SK-MEL-5 (cell line): ENCODE measurements at places on chromosomes 4 and X. TPM values are rescaled to one million over a fixed set of nuclear protein-coding genes. Genes with fewer than 3 reads are reported as not detected.

F11 gene
- not detected in 2 replicates for total RNA-seq

NWD2 gene
- total RNA-seq = not detected in 2 replicates

MED12 gene
- 13.5 and 14.1 TPM in 2 replicates for total RNA-seq

SERTM2 gene
- 0.03 TPM in 1 of 2 replicates, not detected in the other for total RNA-seq

PNPLA4 gene
- 23.3 and 38.6 TPM in 2 replicates for total RNA-seq

CXCL6 gene
- not detected in 2 replicates for total RNA-seq

ARAP2 gene
- 8.3 and 14.4 TPM in 2 replicates for total RNA-seq

CENPI gene
- 19.6 and 20.8 TPM in 2 replicates for total RNA-seq

NPY5R gene
- total RNA-seq = not detected in 2 replicates

SMIM31 gene
- total RNA-seq = 0.26 and 0.56 TPM in 2 replicates

KCNE5 gene
- total RNA-seq = 0.08 and 0.29 TPM in 2 replicates

CXCL11 gene
- 0.26 TPM in 1 of 2 replicates, not detected in the other for total RNA-seq

UGT2B17 gene
- total RNA-seq = not detected in 2 replicates

SLC25A43 gene
- 18.9 and 19.2 TPM in 2 replicates for total RNA-seq

HERC6 gene
- total RNA-seq = 2.0 and 2.8 TPM in 2 replicates

IGFBP7 gene
- 210 and 214 TPM in 2 replicates for total RNA-seq

ABLIM2 gene
- 0.29 and 0.51 TPM in 2 replicates for total RNA-seq

KLHL34 gene
- total RNA-seq = not detected in 2 replicates

PDLIM3 gene
- total RNA-seq = 73.2 and 79.0 TPM in 2 replicates

SPANXA2 gene
- 0.43 TPM in 1 of 2 replicates, not detected in the other for total RNA-seq

TCEAL1 gene
- 23.2 and 28.6 TPM in 2 replicates for total RNA-seq

MAGEA2 gene
- 67.5 and 73.1 TPM in 2 replicates for total RNA-seq

PABPC5 gene
- total RNA-seq = 1.7 and 2.0 TPM in 2 replicates

FGF2 gene
- 8.9 and 9.5 TPM in 2 replicates for total RNA-seq

PDZD4 gene
- total RNA-seq = 14.6 and 15.2 TPM in 2 replicates

PRRG1 gene
- 15.2 and 17.6 TPM in 2 replicates for total RNA-seq
